Mesothelial cell of epicardium (in vitro differentiated cells): ENCODE measurements at places on chromosomes 4 and X. TPM values are rescaled to one million over a fixed set of nuclear protein-coding genes. Genes with fewer than 3 reads are reported as not detected.

The ZNF630 gene
- total RNA-seq = 5.3 to 6.6 TPM (median 5.8 TPM) in 3 replicates

The CCSER1 gene
- 5.3 to 7.2 TPM (median 6.3 TPM) in 3 replicates for total RNA-seq

The PNMA6A gene
- 4.9 to 5.2 TPM (median 5.1 TPM) in 3 replicates for total RNA-seq

The BST1 gene
- total RNA-seq = 0.42 to 1.0 TPM (median 0.58 TPM) in 3 replicates

The SPANXN3 gene
- not detected in 3 replicates for total RNA-seq

The MAGEA2B gene
- not detected in 3 replicates for total RNA-seq

The BOD1L1 gene
- total RNA-seq = 53.1 to 56.8 TPM (median 55.6 TPM) in 3 replicates

The CSAG2 gene
- not detected in 3 replicates for total RNA-seq

The CYTL1 gene
- total RNA-seq = 13.9 to 18.0 TPM (median 16.9 TPM) in 3 replicates

The TMEM164 gene
- total RNA-seq = 42.5 to 44.4 TPM (median 44.0 TPM) in 3 replicates

The KIF4A gene
- total RNA-seq = 12.2 to 13.1 TPM (median 12.7 TPM) in 3 replicates

The NUP62CL gene
- total RNA-seq = 2.5 to 4.0 TPM (median 2.7 TPM) in 3 replicates

DNA sequence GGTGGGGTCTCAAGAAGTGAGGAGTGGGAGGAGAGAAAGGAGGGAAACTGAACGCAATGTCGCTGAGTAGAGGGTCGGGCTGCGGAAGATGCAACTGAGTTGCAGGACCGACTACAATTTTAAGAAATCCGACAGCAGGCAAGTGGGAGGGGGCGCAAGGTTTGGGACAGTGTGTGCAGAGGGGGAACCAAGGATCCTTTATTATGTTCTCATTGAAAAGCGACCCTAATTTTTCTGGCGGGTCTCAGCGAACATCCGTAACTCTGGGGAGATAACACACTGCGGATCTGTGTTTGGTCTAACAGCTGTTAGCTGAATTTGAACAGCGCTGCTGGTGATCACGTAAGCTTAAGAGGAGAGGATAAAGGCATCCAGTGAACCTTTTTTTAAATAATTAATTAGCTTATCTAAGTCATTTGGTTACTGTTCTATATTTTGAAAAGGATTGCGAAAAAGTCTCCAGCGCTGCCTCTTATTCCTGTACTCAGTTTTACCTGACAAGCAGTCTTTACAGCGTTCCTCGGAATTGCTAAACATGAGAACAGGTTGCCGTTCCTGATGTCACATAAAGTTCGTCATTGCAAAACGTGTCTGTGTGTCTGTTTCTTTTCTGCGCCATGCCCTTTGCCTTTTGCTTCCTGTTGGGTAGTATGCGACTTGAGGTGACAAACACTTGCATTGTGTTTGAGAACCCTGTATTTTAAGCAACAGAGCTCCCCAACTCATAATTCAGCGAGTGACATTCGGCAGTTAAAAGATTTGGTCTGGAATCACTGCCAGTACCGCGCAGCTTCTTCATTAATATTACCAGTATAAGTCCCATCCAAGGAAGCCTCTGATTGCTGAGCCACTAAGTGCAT lies 1.3 kb downstream of the HTR2C start:
- no peak for DNase-seq

DNA sequence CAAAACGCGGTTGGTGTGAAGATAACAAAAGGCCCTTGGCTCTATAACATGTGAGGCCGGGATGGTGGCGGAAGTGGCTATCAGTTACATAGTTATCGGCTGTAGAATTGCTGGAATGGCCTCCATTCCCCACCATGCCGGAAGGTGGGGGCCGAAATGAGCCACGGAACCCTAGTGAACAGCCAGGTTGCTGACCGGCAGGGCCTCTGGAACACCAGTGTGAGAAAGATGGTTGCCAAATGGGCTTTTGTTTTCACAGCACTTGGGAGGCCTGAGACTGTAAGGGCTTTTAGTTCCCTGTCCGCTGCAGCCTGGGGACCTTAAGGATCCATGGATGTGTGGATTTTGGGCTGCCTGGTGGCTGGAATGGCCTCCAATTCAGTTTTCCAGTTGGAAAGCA lies 23.3 kb upstream of the ARX start:
- DNase-seq = no peak

DNA sequence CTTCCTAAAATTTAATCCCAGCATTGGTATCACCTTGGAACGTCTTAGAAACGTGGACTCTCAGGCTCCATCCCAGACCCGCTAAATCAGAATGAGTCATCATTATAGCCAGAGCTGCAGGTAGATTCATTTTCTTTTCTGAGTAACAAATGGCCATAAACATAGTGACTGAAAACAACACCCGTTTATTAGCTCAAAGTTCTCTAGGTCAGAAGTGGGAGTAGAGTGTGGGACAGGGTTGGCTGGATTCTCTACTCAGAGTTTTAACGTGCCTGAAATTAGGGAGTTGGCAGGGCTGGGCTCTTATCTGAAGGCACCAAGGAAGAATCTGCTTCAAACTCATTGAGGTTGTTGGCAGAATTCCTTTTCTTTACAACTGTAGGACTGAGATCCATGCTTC lies 101.8 kb upstream of the C1QTNF7 start:
- DNase-seq = no peak

GRCh38 chrX:11386001-11386523 lies 92.8 kb downstream of the AMELX start:
- no peak for DNase-seq

DNA sequence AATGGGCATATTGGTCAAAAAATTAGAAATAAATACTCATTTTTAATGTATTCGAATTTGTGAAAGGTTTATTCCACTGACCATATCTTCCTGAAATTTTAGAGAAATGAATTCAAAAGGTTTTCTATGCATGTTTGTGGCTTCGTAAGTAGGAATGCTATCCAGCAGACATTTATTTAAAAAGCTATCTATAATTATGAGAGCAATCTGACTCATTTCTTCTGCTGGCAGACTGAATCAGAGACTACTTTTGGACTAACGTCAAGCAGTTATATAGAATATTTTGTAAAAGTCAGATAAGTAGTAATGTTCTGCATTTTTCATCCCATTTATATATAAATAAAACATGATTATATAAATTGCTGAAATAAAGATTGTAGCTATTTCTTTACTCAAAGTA lies 125.0 kb downstream of the SPCS3 start:
- no peak for DNase-seq

GRCh38 chr4:158826882-158827281 lies 58.1 kb downstream of the FNIP2 start:
- DNase-seq = no peak

DNA sequence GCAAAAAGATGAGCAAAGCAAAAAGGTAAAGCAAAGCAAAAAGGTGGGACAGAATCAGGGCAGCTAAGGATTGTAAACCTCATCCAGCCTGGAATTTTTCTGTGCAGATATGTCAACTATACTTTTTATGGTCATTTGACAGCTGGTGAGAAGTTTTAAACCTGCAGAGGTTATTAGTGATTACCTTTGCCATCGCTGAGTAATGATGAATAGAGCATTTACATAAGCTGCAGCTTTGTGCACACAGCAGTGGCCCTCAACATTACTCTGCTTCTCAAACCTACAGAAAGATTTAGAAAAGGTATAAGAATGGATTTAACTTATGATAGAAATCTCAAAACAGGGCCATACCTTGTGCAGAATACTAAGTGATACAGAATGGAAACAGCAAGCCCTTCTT lies 54.5 kb upstream of the C4orf54 start:
- no peak for DNase-seq

DNA sequence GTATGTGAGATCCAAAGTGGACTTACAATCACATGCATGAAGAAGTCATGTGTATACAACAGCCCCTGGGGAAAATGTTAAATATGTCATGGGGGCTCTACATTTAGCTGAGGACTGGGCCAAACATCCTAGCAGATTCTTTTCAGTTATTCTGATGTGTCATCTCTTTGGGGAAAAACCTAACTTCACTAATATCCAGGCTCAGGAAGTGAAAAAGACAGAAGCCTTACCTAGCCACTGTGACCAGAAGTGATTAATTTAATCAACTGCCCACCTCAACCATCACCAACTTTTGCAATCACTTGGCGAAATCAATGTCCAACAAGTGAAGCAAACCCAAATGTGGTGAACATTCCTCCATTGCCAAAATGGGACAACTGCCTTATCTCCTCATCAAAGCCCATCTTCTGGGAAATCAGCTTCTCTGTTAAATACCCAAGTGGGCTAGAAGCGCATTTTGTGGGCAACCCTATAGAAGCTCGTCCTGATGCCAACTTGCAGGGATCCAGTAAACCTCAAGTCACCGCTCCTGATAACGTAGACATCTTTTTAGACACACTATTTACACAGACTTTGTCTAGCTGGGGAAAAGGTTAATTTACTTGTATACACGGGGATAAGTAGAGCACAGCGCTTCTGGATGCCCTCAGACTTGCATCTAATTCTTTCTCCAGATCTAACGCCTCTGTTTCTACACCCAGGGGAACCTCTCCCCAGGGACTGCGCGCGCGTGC lies 1.4 kb upstream of the HHIP start:
- DNase-seq = no peak

GRCh38 chrX:98289726-98290125 lies 1406.0 kb downstream of the RPA4 start:
- no peak for DNase-seq

DNA sequence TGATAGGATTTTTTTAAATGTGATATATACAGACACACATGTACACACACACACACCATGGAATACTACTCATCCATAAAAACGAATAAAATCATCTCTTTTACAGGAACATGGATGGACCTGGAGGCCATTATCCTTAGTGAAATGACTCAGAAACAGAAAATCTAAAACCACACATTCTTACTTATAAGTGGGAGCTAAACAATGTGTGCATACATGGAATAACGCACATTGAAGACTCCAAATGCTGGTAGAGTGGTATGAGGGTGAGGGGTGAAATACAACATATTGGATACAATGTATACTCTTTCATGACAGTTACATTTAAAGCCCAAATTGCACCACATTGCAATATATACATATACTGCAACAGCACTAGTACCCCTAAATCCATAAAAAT lies 120.2 kb upstream of the ADGRL3 start:
- no peak for DNase-seq

DNA sequence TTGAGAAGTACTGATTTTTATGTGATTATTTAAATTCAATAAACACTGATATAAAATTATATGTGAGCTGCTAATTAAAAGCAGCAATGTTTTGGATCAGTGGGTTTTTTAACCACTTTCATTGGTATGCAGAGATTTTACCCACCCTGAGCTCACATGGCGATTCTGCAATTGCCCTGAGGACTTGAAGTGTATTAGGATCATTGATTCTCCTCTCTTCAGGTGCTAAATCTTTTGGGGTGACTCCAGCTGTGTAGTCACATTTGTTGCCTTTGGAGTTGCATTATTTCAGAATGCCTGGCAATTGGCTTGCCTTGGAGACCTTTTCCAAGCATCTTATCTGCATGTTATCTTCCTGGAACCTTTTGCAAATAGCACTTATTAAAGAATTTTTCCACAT lies 51.3 kb downstream of the UGT8 start:
- DNase-seq = no peak

- no peak for DNase-seq
These were observed 21.3 kb upstream of the SOX3 start for GRCh38 chrX:140526171-140526570.

- no peak for DNase-seq
These were observed 42.2 kb downstream of the SMIM10L2A start for GRCh38 chrX:135463937-135464336.

- no peak for DNase-seq
These were observed 313.4 kb upstream of the SLC7A11 start for GRCh38 chr4:138555584-138555983.

DNA sequence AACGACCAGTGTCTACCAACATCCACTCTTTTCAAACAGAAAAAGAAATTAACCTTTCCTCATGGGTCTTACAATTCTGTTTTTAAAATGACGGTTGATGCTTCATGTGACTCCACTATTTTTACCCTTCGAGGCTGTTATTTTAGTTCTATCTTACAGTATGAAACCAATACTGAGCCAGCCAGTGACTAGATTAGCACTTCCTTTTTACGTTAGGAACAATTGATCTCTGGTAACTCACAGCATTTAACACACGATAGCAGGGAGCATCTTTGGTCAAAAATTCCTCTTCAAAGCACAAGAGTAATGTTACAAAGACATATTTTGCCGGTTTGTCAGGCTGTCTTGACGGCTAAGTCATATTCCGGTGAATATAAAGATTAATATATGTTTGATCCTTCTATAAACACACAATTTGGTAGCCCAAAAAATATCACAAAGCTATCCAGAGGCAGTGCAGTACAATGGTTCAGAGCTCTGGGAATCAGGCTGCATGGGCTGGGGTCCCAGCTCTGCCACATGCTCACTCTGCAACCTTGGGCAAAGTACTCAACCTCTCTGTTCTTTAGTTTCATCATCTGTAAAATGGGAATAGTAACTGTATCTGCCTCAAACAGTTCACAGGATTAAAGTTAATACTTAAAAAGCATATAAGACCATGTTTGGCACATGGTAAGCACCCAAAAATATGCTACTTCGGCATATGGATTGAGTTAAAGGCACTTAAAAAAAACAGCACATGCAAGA lies 62.9 kb upstream of the TXK start:
- DNase-seq = no peak

GRCh38 chr4:118783887-118784286 lies 52.0 kb downstream of the SEC24D start:
- DNase-seq = no peak

DNA sequence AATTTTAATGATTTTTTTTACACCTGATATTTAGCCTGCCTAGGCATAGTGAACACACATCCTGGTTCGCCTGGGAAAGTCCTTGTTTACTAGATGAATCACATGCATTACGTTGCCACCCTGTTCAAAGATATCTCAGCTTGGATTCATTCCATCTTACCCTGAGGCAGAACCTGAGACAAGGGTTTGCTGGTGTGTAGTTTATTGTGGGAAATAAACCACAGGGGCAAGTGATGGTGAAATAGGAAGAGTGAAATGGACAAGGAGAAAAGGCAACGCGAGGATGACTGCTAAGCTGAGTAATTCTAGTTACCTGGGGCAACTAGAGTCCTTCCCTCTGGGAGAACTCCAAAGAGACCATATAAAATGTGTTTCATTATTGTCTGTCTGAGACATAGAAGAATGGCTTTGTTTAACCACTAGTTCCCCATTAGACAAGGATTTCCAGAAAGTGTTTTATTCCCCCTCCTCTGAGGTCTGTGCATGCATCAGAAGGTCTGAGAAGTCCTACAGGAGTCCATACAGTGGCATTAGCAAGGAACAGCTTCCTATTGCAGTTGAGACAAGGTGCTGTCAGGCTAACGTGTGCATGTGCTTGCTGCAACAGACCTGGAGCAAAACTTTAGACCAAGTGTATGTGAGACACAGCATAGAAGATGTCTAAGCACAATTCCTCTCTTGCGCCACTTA lies 797.3 kb upstream of the FRG1 start:
- DNase-seq = no peak

DNA sequence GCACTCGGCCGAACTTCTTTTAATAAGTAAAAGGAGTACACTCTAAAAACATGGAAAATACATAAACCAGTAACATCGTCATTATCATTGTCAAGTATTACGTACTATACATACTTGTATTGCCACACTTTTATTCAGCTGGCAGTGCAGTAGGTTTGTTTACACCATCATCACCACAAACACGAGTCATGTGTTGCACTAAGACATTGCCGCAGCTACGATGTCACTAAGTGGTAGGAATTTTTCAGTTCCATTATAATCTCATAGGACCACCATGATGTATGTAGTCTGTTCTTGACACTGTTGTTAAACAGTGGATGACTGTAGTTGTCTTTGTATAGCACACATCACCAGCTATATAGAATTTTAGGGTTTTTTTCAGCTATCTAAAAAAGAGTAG lies 48.0 kb upstream of the TMEM131L start:
- no peak for DNase-seq

GRCh38 chr4:21901831-21902230 lies 46.7 kb downstream of the KCNIP4 start:
- no peak for DNase-seq
